Cardiac fibroblast (primary cell): ENCODE measurements at places on chromosomes 2 and 18.

DNA sequence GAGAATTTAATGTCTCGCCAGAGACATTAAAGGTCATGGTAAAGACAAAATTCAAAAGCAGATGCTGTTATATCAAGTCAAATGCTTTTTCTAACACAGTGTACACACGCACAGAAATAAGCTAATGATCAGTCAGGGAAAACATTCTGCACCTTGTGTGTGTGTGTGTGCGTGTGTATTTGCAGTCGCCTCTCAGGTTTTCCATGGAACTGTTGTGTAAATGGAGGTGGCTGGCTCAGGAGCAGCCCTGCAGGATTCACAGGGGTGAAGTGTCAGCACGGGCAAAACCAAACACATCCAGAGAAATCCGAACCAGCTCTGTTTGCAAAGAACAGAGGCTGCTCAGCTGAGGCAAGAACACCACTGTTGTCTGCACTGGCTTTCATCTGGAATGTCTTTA lies 76.2 kb upstream of the YWHAQ start:
- no peak for DNase-seq

DNA sequence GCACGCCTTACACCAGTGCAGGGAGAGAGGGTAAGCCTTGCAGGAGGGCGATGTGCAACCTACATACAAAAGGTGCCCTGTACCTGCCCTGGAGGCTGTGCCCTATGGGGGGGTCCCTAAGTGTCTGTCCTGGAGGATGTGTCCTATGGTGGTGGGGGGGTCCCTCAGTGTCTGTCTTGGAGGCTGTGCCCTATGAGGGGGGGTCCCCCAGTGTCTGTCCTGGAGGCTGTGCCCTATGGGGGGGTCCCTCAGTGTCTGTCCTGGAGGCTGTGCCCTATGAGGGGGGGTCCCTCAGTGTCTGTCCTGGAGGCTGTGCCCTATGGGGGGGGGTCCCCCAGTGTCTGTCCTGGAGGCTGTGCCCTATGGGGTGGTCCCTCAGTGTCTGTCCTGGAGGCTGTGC lies 216.6 kb downstream of the HDAC4 start:
- DNase-seq = no peak

- DNase-seq = no peak
Measured at GRCh38 chr2:141417246-141417797, 713.5 kb downstream of the LRP1B start.

GRCh38 chr2:30428348-30428662 lies 18.7 kb upstream of the LCLAT1 start:
- DNase-seq = no peak

GRCh38 chr2:73174941-73175662 lies 27.3 kb upstream of the NOTO start:
- DNase-seq = no peak

DNA sequence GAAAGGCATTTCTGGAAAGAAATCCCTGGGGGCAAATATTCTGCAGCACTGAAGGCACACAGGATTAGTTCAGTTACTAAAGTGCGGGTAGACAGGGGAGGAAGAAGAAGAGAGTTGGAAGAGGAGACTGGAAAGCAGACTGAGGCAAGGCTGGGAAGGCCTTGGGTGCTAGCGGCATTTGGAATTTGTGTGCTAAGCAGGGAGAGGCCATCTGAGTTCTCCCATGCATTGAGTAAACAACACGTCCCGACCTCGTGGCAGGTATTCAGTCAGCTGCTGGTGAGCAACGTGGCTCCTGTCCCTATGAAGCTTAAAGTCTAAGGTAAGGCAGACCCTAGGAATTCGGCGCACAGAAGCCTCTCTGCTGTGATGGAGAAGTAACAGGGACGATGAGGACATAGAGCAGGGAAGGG lies 30.7 kb downstream of the ATP8B1 start:
- DNase-seq = no peak

GRCh38 chr2:191247381-191248057 lies 2.3 kb downstream of the MYO1B start:
- DNase-seq = peak; percentile 87

DNA sequence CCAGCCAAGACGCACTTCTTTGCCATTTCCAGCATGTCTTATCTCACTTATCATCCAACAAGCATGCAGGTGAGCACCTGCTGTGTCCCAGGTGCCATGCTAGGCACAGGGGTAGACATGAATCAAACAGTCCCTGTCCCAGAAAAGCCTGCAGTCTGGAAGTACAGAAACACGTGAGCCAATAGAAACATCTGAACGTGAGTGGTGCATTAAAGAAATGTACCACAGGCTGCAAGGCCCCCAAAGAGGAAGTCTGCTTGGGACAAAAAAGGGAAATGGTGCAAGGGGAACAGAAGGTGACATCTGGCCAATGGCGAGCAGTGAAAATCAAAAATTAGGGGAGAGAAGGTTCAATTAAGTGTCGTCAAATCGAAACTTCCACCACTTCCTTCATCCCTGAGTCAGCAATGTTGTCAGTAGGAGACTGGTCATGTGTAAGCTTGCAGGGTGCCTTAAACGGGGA lies 17.6 kb upstream of the TMEM247 start:
- no peak for DNase-seq

DNA sequence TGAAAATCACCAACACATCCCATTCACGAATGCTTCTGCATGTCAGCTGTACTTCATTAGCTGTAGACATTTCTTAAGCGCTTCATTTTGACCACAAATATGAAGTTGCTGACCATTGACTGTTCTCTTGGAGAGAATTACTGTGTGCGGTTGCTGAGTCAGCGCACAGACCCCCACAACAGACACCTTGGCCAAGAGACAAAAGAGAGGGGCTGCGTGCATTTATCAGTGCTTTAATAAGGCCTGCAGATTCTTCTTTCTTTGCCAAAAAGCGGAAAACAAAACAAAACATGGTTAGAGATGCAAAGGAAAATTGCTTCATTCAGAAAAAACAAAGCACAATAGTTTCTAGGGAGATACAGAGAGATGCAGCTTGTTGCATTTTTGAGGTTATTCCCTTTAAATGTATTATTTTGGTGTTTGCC lies 174.7 kb downstream of the ACKR3 start:
- peak; percentile 89 for DNase-seq

- no peak for DNase-seq
Measured at GRCh38 chr2:48270209-48270608, 259.7 kb upstream of the STON1 start.

DNA sequence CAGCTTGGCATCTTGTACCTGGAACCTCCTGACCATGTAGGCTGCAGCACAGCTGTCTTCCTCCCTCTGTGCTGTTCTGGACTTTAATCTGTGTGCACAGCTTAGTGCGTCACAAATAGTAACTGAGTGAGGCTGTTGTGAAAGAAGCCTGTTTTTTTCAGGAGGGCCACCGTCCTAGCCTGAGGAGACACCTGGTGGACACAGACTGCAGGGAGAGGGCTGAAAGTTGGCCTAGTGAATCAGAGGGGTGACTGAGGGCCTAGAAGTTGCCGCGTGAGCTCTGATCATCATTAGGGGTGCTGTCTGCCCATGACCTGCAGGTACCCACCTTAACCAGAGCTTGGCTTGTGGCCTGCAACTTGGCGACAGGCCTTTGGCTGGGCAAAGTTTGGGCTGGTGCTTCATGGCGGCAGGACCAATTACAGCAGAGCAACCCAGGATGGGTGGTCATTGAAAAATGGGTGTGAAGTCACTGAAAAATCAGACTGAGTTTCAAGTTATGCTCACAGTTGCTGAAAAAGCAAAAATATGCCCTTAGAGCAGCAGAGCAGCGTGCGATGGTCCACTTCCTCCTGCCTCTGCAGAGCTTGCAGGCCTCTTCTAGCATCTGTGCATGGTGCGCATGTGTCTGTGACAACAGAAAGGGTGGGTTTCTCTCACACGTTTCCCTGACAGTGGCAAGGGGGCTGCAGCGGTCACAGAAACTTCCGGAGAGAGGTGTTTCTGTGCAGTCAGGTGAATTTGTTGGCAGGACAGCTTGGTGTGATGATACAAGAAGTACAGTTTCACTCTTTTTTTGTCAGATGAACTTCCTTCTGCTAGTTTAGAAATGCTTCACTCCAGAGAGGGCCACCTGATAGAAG lies 9.6 kb downstream of the GDF7 start:
- no peak for DNase-seq

- no peak for DNase-seq
Measured at GRCh38 chr2:214038186-214038585, 372.7 kb upstream of the VWC2L start.

GRCh38 chr18:51053814-51054213 lies 23.8 kb downstream of the SMAD4 start:
- DNase-seq = no peak

- DNase-seq = no peak
Measured at GRCh38 chr2:240131296-240131695, 4.8 kb downstream of the COPS9 start.

DNA sequence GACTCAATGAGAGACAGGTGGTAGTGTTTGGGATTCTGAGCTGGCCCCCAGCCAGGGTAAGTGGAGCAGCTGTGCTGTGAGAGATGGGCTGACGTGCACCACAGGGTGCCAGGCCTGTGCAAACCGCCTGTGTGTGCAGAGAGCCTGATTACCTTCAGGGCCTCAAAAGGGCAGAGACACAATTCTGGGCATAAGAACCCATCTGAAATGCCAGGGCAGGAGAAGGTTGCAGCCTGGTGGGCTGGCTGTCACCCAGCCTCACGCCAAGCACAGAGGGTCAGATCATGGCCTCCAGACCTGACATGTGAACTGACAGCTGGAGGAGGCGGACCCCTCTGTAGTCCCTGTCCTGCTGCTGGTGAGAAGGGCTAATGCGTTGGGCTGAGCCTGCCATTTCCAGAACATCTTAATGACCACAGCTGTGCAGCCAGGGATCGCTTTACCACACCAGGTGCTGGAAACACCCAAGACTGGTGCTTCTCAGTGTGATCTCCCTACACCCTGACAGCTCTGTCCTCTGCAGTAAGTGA lies 100.9 kb downstream of the ARL4C start:
- DNase-seq = no peak

DNA sequence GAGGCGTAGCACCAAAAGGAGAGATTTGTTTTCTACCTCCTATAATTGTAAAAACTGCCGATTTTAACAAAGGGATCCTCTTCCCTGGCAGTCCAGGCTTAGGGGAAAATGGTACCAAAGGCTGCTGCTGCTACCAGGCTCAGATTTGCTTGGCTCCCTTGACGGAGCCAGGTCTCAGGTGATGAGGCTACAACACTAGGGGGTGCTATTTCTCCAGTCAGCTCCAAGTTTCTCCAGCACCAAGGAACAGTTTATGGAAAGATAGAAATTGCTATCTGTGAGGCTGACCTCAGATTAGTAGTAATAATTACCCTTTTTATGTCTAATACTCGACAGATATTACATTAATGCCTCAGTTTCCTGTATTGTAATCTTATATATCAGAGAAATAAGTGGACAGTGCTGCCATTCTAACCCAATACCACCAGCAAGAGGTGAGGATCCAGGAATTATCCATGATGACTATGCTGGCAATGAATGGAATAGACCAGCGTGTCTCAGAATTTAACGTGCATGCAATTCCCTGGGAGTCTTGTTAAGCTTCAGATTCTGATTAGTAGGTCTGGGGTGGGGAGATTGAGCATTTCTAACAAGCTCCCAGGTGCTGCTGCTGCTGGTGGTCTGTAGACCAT lies 111.3 kb downstream of the ESCO1 start:
- peak; percentile 75 for DNase-seq

DNA sequence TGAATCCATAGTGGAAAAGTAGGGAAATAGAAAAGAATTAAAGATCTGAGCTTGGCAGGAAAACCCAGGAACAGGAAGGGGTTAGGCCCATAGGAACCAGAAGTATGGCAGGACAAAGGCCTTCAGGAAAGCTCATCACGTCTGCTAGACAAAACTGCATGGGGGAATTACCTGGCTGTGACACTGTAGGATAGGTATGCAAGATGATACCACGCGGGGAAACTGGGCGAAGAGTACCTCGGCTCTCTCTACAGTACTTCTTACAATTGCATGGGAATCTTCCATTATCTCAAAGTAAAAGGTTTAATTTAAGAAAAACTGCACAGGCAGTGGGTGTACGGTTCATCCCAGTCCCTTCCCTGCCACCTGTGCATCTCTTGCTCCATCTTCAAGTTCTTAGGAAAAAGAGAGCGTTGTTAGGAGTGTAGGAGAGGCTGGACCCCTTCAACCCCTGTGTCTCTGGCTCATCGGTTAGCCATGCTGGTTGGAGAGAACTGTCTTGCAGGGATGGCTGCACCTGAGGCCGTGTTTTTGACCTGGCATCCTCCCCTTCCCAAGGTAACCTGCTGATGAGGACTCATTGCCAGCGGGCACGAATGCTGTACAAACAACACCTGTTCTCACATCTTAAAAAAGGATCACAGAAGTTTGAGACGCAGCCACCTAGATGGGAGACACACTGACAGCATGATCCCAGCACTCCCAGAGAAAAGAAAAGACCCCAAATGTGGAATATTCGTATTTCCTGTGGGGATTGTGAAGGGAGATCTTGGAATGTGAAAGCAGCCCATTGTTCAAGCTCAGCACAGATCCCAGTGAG lies 120.5 kb upstream of the COPS8 start:
- no peak for DNase-seq

- DNase-seq = peak; percentile 69
Measured at GRCh38 chr18:8423051-8423557, 186.1 kb upstream of the RAB12 start.

DNA sequence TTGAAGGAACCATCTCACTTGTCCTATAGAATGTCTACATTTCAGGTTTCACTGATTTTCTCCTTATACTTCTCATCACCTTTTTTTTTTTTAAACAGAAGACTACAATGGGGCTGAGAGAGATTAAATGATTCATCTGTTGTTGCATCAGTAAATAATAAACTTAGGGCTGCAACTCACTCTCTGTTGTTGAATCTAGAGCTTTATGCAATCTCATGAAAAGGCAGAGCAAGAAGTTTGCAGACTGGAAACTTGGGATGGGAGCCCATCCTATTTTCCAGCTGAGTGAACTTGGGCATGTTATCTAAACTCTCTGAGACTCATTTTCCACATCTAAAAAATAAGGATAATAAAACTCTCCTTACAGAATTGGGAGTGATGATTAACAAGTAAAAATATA lies 58.4 kb downstream of the PDE1A start:
- DNase-seq = peak; percentile 60

DNA sequence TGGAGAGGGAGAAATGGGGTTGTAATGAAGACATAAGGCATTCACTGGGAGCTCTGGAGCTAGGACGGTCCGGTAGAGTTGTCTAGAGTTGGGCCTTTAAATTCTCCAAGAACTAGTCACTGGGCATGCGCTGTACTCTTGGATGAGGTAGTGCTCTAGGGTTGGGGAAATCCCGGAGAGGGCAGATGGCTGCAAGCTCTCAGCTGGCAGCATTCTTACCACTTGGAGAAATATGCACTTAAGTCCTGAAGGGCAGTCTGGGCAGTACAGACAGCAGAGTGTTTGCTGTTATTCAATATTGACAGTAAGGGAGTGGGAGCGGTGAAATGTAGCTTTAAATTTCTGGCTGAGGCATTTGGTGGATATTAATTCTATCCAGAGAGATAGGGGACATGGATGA lies 214.6 kb downstream of the RDH14 start:
- peak; percentile 31 for DNase-seq

- DNase-seq = no peak
Measured at GRCh38 chr18:55142410-55142809, 183.1 kb upstream of the CCDC68 start.

DNA sequence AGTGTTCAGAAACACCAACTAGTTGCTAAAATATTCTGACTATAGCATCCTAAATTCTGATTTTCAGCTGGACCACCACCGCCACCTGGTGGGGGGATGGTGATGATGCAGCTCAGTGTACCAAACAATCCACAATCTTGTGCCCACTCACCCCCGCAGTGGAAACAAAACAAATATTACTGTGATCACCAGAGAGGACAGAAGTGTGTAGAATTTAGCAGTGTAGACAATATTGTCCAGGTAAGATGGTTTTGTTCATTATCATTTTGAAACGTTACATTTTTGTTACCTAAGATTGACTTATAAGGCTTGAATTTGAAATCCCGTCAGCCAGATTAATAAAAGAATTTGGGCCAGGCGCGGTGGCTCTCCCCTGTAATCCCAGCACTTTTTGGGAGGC lies 31.7 kb upstream of the UBXN4 start:
- DNase-seq = peak; percentile 62
